ENCODE measurements at places on chromosomes 13 and 19.

DNA sequence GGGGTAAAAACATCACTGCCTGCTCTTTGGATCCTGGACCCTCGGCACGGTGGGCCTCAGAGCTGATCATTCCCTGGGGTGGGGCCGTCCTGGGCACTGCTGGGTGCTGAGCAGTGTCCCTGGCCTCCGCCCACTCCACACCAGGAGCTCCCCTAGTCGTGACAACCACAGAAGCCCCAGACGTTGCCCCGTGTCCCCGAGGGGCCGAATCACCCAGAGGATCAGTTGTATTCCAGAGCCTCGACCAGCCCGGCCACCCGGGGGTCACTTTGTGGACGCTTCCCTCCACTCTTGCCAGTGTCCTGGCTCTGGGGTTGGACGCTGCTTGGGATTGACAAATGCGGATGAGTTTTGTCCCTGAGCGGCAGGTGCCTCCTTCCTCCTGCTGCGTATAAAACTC, 10.2 kb downstream of the C2CD4C start:
- no peak for DNase-seq

DNA sequence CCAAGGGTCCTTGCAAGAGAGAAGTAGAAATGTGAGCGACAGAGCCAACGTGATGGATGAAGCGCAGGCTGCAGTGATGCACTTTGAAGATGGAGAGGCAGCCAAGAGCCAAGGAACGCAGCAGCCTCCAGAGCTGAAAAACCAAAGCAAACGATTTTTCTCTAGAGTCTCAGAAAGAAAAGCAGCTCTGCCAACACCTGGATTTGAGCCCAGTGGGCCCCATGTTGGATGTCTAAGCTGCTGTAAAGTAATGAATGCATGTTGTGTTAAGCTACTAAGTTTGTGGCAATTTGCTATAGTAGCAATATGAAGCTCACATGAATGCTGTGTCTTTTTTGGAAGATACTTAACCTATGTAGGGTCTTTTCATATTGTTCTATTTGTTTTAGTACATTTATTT, 894.3 kb downstream of the EFNB2 start:
- no peak for DNase-seq

GRCh38 chr13:110187641-110188161, 119.3 kb downstream of the COL4A1 start:
- DNase-seq, result no peak

- DNase-seq, result peak; percentile 55
Observed at GRCh38 chr13:75312884-75313520, 169.0 kb downstream of the TBC1D4 start.

DNA sequence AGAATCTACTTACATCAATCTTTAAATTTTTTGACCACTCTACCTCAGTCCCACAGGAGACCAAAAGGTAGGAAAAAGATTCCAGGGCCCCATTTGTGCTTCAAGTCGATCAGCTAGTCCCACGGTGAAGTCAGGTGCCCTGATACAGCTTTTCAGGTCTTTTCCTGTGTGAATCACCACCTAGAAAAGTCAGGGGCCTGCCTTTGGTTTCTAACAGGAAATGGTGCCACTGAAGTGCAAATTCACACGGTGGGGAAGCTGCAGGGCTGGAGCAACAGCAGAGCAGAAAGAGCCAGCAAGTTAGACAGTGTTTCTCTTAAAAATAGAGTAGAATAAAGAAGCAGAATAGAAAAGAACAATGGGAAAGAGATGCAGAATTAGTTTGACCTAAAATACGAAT, 107.5 kb downstream of the KLF12 start:
- DNase-seq, result peak; percentile 81

GRCh38 chr13:75050419-75051046, 431.4 kb downstream of the TBC1D4 start:
- no peak for DNase-seq

DNA sequence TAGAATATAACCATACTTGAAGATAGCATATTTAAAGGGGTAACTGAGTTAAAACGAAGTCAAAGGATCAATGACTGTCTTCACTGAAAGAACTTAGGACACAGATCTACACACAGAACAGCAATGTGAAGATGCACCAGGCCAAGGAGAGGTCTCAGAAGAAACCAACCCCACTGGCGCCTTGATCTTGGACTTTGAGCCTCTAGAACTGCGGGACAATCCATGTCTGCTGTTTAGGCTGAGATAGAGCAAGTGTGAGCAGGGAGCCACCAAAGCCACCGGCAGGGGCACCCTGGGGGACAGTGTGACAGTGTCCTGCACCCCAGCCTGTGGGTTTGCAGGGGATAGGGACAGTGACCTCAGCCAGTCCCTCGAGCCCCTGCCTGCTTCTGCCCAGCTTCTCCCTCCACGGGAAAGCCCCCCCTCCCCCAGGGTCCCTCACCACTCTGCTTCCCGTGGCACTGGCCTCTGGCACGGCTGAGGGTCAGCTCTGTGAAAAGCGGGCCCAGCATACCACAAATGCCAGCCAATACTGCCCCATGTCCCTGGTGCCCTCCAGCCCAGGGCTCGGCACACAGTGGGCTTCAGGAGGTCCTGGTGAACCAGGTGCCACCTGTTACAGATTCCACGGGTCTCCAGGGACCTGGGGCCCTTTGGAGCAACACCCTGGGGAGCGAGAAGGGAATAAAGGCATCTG, 40.8 kb downstream of the KLF2 start:
- DNase-seq, result no peak

DNA sequence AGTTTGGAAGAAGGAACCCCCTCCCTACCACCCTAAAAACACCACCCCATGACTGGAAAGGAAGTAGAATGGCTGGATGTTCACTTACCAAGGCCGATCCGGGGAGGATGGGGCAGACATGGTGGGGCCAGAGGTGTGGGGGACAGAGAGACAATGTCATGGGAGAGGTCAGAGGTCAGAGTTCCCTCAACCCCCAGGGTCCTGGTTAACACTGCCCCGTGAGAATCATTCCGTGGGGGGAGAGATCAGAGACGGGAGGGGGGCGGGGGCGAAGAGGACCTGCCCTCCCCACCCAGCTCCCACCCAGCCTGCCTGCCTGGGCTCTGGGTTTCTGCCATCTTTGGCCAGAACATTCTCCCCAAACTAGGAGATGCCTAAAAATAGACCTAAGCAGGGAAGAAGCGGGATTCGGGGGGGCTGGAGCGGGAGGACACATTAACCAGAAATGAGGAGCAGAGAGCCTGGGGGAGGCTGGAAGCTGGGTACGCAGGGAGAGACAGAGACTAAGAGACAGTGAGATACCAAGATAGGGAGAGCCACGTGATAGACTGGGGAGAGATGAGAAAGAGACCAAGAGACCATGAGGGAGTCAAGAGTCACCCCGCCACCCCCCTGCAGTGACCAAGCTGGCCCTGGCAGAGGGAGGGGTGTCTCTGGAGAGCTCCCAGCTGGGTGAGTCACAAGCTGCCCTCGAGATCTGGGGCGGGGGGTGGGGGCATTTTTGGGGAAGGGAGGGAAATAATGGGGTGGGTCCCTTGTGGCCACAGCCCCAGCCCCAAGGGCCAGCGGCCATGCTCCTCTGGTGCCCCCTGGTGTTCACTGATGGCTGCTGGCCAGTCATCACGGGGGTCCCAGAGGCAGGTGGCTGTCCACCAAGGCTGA, 6.1 kb upstream of the KANK2 start:
- DNase-seq, result peak; percentile 63

GRCh38 chr13:46307554-46307953, 79.5 kb downstream of the RUBCNL start:
- no peak for DNase-seq

DNA sequence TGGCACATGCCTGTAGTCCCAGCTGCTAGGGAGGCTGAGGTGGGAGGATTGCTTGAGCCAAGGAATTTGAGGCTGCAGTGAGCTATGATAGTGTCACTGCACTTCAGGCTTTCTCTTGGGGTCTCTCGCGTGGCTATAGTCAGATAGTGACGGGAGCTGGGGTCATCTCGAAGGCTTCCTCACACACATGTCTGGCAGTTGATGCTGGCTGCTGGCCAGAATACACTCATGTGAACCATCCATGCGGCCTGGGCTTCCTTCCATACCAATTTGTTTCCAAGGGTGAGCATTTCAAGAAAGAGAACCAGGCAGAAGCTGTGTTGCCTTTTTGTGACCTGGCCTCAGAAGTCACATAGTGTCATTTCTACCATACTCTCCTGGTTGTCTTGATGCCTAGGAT, 26.4 kb downstream of the LEUTX start:
- DNase-seq, result no peak

DNA sequence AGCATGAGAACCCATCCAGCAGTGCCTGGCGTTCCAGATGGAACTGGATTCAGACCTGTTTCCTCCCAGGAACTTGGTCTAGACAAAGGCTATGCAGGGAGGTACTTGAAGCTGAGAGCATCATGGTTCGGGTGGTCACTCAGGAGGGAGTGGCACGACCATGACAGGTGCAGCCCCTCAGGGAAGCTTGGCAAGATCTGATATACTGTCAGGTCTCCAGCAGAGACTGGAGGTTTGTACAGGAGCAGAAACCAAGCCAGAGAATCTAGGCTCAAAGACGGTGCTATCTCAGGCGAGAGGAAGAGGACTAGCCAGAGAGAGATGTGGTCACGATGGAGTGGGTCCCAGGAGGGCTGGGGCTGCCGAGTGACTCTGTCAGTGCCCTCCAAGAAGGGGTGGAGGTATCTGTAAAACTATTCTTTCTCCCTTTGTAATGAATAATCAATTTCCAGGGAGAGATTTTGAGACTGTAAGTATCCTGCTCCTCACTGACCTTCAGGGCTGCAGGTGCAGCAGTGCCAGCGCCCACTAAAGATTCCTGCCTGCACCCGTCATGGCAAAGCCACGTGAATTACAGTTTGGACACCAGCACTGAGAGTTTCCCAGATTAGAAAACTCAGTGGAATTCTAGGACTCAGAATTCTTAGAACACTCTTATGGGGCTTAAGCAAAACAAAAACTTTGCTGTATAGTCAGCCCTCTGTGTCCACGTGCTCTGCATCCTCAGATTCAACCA, 10.2 kb upstream of the DCUN1D2 start:
- no peak for DNase-seq

GRCh38 chr19:56086671-56087430, 34.2 kb downstream of the ZNF787 start:
- DNase-seq, result no peak

GRCh38 chr19:48968179-48968661, 3.1 kb downstream of the FTL start:
- no peak for DNase-seq

DNA sequence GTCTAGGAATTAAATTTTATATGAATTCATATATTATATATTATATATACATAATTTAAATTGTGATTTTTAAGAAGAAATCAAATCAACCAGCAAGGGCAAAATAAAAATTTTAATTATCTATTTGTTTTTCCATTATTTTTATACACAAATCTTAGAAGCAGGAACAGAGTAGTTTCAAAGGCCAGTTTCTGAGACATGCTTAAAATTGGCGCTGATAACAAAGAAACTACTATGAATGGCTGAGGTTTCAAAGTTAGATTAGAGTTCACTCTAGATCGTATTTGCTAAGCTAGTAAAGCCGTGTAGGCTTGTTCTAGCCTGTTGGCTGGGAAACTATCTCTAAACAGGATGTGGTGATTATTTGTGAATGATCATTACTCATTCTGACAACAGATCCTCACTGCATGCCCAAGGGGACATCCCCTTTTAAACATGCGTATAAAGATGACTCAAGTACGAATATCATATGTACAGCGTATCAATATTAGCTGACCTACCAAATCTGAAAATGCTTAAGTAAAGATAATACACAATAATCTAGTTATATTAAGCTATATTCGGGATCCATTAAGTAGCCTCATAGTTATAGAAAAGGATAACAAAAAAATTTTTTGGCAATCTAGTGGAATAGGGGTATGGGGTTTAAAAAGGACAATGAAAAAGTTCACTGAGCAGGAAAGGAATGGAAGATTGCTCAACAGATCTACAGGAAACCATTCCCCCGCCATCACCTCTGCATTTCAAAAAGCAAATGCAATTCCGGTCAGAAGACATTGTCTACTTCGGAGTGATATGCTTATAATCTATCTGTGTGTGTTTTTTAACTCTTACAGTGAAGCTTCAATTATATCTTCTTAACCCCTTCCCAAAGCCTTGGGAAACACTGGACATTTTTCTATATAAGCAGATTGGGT, 150.1 kb downstream of the SHISA2 start:
- DNase-seq, result peak; percentile 45

DNA sequence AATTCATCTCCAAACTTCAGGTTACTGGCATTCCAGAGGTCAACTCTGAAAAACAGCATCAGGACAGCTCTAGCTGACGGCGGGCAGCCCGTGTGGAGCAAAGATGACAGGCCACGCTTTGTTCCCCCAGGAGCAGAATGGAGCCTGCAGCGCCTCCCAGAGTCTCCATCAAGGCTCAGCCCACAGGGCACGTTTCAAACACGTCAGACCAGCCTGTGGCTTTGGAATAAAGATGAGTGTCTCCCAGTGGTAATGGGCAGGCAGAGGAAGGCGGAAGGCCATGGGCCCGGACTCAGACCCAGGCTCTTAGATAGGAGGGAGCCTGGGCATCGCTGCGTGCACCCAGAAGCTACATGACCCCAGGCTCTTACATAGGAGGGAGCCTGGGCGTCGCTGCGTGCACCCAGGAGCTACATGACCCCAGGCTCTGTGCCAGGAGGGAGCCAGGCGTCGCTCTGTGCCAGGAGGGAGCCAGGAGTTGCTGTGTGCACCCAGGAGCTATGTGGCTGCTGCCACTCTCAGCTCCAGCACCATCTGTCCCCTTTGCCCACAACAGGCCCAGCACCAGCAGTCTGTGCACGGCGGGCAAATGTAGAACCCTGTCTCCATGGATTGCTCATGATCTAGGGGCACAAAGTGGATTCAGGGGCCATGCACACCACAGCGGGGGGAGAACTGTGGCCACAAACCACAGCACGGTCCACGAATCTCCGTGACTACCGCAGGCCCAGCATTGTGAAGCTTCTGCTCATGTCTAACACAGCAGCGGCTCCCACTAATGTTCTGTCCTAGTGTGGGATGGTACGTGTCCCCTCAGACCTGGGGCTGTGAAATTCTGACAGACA, 47.8 kb upstream of the C13orf46 start:
- no peak for DNase-seq

DNA sequence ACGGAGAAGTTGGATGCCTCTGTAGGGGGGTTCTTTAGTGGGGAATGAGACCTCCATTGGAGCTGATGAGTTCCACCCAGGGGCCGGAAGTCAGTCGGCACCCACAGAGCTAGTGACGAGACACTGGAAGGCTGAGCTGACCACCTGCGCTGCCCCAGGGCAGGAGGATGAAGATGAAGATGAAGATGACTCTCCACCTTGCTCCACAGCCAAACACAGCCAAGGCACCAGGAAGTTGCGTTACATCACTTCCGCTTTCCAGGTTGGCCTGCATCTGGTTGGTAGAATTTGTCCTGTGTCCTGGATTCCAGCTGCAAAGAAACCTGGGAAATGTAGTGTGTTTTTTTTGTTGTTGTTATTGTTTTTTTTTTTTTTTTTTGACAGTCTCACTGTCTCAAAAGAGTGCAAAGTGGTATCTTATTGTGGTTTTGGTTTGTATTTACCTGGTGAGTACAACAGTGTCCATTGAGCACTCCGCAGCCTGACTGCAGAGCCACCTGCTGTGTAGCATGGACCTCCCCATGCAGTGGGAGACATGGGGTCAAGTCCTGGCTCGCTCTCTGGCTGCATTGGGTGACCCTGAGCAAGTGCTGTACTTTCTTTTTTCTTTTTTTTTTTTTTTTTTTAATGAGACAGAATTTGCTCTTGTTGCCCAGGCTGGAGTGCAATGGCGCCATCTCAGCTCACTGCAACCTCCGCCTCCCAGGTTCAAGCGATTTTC, 1.9 kb downstream of the TBC1D17 start:
- DNase-seq, result no peak

Data from CD4-positive, alpha-beta T cell treated with Interleukin-17A for 4 hours (primary cell).